ENCODE measurements at places on chromosomes 12 and 14. TPM values are rescaled to one million over a fixed set of nuclear protein-coding genes. Genes with fewer than 3 reads are reported as not detected.

- no peak for DNase-seq
These were observed 55.9 kb downstream of the AACS start for GRCh38 chr12:125121106-125121505.

GRCh38 chr12:101044512-101045059 lies 165.5 kb downstream of the SLC5A8 start:
- no peak for DNase-seq

GRCh38 chr14:97707603-97708002 lies 910.4 kb downstream of the VRK1 start:
- no peak for DNase-seq

DNA sequence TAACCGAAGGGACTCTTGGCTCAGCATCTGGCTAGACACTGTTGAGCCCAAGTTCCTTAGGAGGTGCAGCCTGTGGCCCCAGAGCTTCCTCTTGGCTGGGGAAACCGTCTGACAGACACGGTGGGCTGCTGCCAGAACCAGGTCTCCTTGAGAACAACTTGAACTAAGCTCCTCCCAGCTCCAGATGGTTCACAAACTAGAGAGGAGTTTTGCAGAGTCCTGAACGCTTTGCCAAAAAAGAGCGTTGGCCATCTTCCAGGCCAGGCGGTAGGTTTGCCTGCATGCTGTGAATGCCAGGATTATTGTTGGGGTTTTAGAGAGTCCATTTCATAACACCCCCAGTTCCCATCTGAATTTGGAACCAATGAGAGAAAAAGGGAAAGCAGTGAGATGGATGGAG lies 399.8 kb downstream of the RGS6 start:
- DNase-seq: no peak

GRCh38 chr12:124361074-124361970 lies 66.4 kb downstream of the RFLNA start:
- no peak for DNase-seq

SYNDIG1L gene
- 1.9 TPM for total RNA-seq

ANKRD33 gene
- total RNA-seq: 1.7 TPM

CLEC9A gene
- total RNA-seq: not detected

PLBD1 gene
- total RNA-seq: 31.8 TPM

PRPH gene
- 1.7 TPM for total RNA-seq

All from WTC11 (cell line).